ENCODE measurements at places on chromosomes 4 and X.

DNA sequence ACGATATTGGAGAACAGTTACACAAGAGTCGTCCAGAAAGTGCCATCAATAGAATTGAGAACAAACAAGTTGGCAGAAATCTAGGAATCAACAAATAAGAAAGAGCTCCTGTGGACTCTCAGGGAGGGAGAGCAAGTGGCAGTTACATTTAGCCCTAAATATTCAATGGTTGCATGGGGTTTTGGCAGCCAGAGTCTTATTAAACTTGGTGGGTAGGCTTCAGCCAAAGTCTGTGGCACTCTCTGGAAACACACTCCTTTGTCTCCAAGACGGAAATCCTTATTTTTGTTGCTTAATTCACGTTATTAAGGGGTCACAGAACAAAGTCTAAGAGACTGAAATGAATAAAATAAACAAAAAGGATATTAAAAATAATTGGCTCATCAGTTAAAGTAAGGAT lies 742.2 kb upstream of the ATOH1 start:
- DNase-seq, result no peak

DNA sequence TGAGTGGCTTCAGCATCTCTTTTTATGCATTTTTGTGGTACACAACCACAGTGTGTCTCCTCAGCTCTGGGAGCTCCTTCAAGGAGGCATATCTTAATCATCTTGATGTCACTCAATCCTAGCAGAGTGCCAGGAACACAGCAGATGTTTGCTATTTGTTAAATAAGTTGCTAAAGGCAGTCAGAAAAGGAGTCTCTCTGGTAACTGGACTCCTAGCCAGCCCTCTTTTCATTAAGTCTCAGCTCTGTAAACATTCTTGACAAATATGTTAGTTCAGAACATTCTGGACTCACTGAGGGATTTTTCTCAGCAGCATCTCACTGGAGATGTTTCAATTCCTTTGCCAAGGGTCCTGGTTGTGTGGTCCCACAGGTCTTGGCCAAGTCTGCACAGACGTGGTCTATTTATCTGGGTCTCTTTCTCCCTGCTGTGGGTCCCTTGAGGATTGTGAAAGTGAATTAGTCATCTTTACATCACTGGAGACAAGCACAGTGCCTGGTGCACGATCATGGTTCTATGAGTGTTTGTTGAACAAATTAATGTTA lies 20.3 kb upstream of the FAM9C start:
- DNase-seq, result no peak

DNA sequence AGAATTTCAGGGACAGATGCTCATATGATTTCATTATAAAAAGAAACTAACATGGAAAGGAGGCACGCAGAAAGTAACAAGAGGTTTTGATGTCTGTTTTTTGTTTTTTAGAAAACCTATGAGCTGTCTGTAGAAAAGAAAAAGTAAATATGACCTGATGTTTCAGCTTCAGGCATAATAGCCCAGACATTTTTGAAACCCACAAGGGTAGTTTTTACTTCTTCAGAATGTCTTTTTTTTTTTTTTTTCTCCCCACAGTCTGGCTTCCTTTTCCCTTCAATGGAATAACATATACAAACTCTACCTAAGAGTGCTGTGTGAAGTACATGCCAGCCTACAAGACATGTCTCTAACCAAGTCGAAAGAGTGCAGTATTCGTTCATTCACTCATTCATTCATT lies 18.3 kb upstream of the STX18 start:
- no peak for DNase-seq

DNA sequence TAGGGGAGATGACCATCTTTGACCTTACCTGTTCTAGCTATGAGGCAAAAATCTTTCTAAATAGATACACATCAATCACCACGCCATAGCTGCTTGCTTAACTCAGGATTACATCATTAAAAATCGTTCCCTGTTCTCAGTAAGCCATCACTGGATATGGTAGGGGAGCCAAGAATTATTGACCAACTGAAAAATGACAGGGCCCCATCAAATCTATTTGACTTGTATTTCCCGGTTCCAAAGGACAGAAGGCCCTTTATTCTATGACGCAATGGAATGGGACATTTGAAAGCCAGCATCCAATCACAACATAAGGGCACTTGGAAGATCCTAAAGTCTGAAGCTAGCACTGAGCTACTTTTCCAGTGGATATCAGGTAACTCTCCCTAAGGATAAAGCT lies 75.6 kb upstream of the NOCT start:
- DNase-seq, result no peak

GRCh38 chrX:87063642-87064041 lies 454.0 kb upstream of the KLHL4 start:
- no peak for DNase-seq
